ENCODE measurements at places on chromosomes 12 and 14. TPM values are rescaled to one million over a fixed set of nuclear protein-coding genes. Genes with fewer than 3 reads are reported as not detected.

DNA sequence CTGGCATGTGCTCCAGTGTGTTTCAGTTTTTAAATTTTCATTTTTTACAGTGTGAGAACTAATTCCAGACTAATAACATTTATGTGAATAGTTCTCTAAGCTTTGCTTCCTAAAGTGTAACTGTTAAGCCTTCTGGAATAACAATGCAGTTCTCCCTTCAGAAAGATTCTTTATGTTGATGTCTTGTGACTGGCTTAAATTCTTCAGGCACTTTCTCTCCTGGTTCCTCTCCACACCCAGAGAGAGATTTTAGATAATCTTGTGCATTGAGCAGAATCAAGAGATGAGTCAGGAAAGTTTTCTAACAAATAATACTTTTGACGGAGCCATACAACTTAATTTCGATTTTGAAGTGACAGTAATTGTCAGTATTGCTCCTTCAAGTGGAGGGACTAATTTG, 118.5 kb downstream of the RAD51B start:
- no peak for DNase-seq

GRCh38 chr12:104596134-104596799, 139.5 kb downstream of the CHST11 start:
- no peak for DNase-seq

DNA sequence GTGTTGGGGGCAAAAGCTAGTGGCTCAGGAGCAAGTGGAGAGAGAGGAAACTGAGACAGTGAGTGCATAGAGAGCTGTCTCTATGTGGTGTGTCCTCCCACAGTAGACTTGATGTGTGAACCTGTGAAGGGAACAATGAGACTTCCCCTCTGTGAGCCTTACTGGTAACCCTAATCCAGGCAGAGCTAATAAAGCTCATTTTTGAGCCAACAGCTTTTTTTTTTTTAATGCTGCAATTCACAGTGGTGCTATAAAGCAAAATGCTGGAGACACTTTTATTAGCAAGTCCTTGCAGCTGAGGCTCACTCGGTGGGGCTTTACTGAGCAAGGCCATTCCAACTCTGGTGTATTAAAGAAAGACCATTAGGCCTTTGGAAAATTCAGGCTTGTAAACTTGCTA, 26.9 kb downstream of the FBXW8 start:
- DNase-seq = no peak

DNA sequence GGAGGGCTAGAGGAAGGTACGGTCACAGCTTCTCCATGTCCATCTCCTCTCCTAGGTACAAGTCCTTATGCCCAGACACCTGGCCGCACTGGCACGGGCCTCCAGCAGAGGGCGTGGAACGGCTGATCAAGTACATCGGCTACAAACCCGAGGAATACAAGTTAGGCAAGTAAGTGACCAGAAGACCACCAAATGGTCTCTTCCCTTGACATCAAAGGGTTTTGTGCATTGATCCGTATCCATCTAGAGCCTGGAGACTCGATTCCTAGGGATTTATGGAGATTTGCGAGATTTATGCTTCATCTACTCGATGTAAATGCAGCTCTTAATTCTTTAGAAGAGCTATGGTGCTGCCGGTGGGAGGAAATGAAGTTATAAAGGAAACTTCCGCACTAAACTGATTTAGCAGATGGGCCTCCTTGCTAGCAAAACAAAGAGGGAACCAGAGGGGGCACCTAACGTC, 44.2 kb downstream of the KCTD10 start:
- peak; percentile 85 for DNase-seq

DNA sequence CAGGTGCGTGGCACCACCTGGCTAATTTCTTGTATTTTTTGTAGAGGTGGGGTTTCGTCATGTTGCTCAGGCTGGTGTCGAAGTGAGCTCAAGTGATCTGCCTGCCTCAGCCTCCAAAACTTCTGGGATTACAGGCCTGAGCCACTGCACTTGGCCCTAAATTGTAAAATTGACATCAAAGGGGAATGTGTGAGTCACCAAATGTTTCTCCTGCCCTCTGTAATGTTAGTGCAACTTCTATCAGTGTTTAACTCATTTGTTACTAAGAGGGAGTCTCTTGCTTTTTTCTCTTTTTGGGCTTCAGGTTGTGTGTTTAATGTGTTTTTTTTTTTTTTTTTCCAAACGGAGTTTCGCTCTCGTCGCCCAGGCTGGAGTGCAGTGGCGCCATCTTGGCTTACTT, 2.3 kb downstream of the TULP3 start:
- no peak for DNase-seq

- no peak for DNase-seq
These were observed 270.6 kb downstream of the SLC6A15 start for GRCh38 chr12:84641940-84642545.

DNA sequence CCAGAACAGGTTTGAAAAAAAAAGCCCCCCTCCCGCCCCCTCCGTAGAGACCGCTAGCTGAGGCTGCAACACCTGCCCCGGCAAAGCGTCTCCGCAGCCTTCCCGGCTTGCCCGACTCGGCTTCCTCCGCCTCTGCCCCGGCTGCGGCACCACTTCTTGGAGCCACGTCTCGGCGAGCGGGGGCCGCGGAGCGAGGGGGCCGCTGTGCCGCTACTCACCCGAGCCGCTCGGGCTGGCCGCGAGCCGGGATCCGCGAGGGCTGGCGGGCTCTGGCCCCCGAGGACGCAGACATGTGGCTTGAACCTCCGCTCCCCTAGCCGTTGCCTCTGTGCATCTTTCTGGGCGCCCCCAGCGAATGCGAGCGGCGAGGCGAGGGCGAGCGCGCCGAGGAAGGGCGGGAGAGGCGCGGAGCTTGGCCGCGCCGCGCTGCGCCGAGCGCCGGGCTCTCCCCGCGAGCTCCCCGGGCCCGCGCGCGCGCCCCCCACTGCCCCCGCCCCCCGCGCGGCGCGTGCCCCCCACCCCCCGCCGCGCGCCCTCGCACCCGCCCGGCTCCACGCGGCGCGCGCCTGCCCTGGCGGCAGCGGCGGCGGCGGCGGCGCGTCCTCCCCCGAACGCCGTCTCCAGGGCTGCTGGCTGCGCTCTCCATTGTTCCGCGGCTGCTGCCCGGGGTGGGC, 249.5 kb downstream of the APAF1 start:
- no peak for DNase-seq

GRCh38 chr12:70847871-70848270, 72.7 kb downstream of the PTPRR start:
- no peak for DNase-seq

- DNase-seq = no peak
These were observed 121.1 kb downstream of the TGFB3 start for GRCh38 chr14:75860561-75861160.

GRCh38 chr14:105315211-105315721, 718 bp downstream of the PACS2 start:
- DNase-seq = peak; percentile 52

GRCh38 chr14:57833323-57833722, 32.6 kb downstream of the SLC35F4 start:
- no peak for DNase-seq

- DNase-seq = no peak
These were observed 282.2 kb downstream of the ALG10 start for GRCh38 chr12:34304546-34304945.

DNA sequence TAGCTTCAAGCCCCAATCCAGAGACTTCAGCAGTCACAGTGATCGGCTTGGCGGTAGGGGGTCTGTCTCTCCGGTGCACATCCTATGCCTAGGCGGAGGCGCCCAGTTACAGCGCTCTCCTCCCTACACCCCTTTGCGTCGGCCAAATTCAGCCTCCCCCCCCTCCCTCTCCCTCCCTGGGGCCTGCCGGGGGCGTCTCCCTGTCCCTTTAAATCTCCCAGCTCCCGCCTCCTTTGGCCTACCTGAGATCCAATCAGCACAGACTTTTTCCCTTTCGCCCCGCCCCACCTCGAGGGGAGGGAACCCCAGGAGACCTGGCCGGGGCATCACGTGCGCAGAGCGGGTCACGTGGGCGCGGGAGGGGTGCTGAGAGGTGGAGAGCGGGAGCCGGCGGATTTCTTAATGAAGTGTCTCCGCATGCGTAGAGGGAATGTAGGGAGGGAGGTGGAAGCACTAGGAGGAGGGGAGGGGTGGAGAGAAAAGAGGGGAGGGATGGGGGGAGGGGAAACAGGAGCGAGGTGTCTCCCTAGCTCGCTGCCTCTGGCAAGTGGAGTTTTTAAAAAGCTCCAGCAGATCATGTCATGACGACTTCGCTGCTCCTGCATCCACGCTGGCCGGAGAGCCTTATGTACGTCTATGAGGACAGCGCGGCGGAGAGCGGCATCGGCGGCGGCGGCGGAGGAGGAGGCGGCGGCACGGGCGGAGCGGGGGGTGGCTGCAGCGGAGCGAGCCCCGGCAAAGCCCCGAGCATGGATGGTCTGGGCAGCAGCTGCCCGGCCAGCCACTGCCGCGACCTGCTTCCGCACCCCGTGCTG, at the start of gene HOXC13:
Gene HOXC13, plus strand, starts transcription at position 506 of the 815 bp plus-strand sequence. Its CDS starts 76 bp downstream, at position 582.
- no peak for DNase-seq

DNA sequence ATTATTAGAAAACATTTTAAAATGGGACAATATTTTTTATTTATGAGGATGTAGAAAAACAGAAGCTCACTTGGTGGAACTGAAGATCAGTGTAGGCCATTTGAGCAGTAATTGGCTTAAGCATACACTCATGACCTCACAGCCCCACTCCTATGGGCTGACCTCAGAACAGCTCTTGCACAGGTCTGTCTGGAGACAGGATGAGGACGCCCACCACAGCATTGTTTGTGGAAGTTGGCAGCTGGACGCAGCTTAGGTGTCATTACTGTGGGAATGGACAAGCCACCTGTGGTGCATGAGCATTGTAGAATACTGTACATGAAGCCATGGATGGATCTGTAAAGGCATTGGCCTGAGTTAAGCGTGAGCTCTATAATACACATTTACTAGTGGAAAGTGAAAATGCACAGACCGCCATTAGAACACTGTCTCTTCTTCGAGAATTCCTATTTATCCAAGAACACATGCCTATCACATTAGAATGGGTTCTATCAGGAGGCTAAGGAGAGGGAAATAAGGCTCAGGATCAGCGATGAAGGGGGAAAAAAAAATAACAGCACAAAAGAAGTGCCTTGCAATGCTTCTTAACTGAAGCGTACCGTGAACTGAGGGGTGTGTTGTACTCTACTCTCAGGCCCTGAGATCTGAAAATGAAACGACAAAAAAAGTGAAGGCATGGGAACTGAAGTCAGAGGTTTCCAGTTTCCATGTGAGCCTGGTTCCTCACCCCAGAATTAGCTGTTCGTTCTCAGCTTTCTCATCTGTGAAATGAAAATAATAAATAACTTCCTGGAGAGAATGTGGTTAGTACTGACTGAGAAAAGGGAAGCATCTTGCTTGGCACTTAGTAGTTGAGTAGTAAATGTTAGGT, 33.6 kb downstream of the KCNA1 start:
- no peak for DNase-seq

The DHH gene
- total RNA-seq = 0.08 TPM

The KLRK1 gene
- total RNA-seq = 0.43 TPM

The MGP gene
- total RNA-seq = not detected

The KITLG gene
- total RNA-seq = not detected

The ZDHHC22 gene
- not detected for total RNA-seq

The OR4E2 gene
- total RNA-seq = not detected

The WASHC3 gene
- 53.4 TPM for total RNA-seq

All from activated CD4-positive, alpha-beta memory T cell treated with anti-CD3 and anti-CD28 coated beads, Interleukin-2, amount 10 ng/mL, durations not matched to agents 7 days and 5 days (primary cell).